NCI-H748 treated with DMSO at 0.1 percent for 48 hours (cell line): ENCODE measurements at places on chromosomes 16 and 17.

DNA sequence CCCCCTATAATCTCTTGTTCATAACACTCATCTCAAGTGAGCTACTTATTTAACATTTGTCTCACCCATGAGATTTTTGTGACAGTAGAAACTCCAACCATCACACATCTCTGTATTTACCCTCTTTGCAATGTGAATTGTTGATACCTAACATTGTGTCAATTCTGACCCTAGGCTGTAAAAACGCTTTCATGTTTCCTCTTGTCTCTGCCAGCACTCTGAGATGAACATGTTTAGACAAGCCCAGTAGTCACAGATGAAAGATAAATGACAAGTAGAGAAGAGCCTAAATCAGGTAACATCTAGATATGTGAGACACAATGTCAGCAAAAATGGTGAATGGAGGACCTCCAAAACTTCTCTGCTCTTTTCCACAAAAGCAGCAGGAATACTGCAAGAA is 1254.5 kb upstream of the GOT2 start:
- peak; percentile 85 for DNase-seq

GRCh38 chr17:77749989-77750388 is 208.5 kb upstream of the TNRC6C start:
- DNase-seq, result no peak

DNA sequence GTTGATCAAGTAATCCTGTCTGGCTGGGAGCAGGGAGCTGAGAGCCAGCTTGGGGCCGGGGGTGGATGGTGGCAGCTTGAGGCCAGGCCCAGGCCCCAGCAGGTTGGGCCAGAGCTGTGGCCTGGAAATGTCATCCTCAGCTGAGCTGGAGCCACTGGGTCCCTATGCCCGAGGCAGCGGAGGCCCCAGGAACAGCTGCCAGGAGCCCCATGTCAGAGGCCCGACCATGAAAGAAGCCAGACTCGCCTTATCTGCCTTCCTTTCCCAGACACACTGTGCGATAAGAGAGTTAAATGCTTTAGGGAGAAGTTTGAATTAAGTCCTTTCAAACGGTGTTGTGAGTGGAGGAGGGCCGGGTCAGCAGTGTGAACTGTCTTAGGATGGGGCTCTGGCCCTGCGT is 3.5 kb downstream of the SMTNL2 start:
- DNase-seq, result no peak

DNA sequence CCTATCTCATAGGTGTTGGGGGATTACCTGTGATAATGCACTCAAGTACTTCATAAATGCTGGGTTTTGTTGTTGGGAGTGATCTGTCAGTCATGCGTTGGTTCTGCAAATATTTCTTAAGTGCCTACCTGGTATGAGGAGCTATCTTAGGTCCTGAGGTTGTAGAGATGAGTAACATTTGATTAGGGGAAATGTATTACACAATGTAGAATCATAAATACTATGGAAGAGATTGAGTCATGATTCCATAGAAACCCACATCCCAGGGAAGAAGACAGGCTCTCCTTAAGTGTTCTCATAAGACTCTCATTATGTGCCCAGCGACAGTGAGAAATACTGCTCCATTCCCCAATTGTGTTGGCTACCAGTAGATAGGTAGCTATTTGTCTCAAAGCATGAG is 240.1 kb downstream of the FTO start:
- no peak for DNase-seq

DNA sequence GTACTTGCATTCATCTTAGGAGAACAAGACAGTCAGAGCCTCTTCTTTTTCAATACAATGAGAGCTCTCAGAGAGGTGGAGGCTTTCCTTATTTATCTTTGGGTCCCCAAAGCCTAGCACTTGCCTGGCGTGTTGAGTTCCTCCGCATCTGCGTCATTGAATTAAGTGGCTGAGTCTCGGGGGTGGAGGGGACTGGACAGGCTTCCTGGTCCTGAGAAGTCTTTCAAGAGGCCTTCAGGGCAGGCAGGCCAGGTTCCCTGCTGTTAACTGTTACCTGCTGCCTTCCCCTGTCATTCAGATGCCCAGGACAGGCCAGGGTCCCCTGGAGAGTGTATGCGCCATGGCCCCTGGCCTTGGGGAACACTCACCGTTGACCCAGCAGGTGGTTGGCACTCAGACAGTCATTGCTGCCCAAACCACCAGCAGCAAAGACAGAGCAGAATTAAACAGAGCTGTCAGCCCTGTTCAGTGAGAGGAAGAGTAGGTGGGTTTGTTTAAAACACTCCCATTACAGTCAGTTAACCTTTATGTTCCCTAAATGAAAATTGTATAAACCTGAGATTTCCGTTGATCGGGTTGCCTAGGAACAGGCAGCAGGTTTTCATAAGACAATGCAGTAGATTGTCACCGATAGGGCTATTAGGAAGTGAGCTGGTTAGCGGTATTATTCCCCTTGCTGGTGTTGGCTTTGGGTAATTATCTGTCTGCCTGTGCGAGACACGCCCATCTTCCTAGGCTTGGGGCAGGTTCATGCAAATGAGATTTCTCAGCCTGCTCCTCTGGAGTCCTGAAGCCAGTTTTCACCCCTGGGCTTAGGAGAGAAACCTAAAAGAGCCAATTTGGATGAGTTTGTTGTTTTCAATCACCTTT is 132.7 kb downstream of the CCDC182 start:
- DNase-seq, result peak; percentile 97

GRCh38 chr16:73670836-73671820 is 623.2 kb upstream of the ZFHX3 start:
- peak; percentile 42 for DNase-seq

DNA sequence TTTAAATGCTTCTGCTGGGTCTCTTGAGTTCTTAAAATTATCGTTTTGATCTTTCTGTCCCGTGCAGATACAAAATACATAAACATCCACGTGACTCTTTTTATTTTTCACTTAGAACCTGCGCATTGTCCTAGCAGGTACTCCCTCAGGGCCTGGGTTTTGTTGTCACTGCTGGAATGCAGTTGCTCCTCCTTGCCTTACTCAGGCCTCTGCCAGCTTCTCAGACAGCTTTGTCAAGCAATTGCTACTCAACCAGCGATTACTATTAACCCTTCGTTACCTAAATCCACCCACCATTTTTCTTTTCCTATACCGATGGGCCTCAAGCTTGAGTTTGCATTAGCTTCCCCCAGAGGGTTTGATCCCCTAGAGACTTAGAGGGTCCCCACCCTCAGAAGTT is 405.9 kb upstream of the RBFOX1 start:
- no peak for DNase-seq

DNA sequence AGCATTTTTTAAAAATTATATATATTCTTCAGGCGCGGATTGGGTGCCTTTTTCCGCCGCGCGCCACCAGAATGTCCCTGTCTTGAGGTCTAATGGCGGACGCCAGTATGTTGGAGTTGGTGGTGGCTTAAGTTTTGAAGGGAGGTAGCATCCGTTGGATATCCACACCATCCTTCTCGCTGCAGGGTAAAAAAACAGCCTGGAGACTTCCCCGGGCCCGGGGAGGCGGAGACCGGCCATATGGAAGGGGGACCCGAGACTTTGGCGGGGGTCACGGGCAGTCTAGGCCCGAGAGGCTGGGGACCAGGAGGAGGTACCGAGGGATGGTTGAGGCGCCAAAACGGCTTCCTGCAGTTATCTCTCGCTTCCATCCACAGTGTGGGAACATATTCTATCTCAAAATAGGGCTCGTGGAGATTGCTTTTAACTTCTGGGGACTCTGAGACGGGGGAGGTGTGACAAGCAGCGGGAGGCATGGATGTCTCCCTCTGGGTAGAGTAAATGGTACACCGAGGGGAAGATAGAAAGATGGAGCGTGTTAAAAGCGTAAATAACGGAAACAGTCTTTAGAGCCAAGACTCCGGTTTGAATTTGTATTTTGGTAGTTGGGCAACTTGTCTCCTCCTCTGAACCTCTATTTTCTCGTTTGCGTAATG is at the start of gene SF3B3:
Gene SF3B3, plus strand, starts transcription at position 74 of the 656 bp plus-strand sequence. CDS start 2,841 bp downstream, outside the sequence.
- DNase-seq, result peak; percentile 75

DNA sequence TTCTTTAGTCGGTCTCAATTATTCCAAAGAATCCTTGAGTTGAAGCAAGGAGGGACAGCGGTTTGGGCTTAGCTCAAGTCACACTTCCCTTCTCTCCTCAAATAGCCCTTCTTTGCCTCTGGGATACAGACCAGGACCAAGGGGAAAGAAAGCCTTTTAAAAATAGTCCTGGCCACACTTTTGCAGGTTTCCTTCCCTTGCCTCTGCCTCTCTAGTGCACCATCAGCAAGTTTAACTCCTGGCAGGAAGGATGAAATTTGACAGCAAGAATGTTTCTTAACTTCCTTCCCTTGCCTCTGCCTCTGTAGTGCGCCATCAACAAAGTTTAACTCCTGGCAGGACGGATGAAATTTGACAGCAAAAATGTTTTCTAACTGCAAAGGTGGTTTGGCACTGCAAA is 7.2 kb upstream of the G6PC1 start:
- no peak for DNase-seq

DNA sequence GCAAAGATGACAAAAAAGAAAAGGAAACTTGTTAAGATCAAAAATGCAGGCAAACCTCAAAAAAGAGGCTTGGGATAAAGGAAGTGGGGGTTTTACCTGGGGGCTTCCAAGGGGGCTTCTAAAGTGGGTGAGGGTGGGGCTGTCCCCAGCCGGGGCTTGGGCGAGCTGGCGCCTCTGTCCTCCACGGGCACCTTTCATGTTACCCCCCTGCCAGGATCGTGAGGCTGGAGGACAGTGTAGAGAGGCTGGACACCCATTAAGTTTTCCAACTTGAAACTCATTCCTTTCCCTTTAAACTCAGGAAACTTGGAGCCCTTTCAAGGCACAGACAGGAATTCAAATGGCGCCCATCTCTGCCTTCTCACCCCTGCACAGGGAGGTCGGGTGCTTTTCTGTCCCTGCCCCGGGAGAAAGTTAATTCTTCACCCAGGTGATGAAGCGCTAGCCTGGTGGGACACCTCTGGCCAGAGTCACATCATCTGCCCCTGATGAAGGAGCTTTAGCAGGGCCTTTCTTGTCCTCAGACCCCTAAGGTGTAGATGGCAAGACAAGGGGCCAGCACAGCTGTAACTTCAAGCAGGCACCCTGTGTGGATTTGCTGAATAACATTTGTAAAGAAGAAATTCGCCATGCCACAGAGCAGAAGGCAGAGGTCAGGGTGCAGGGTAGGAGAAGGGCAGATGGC is 87.3 kb downstream of the C16orf78 start:
- no peak for DNase-seq

GRCh38 chr17:82048571-82048971 is 3.0 kb downstream of the RFNG start:
- no peak for DNase-seq

GRCh38 chr17:76538941-76539570 is 788 bp upstream of the PRCD start:
- DNase-seq, result no peak

DNA sequence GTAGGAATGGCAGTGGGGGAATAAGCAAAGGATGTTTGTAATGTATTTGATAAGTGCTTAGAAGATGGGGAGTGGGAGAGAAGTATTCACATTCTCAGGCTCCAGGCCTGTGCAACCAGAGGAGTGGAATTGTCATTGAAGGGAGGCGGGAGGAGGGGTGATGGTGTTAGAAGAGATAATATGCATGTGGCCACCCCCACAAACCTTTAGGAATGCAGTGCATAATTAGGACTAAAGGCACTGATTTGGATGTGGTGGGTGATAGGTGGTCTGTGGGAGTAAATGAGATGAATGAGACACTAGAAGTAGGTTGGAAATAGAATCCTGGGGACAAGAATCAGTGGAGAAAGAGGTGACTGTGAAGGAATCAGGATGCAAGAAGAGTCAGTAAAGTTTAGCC is 27.1 kb downstream of the UTP18 start:
- no peak for DNase-seq

- no peak for DNase-seq
Measured at GRCh38 chr16:83681381-83681956, 126.3 kb upstream of the HSBP1 start.

GRCh38 chr17:82490512-82491195 is 28.9 kb upstream of the FOXK2 start:
- DNase-seq, result no peak

- DNase-seq, result no peak
Measured at GRCh38 chr17:42424991-42425610, 2.0 kb upstream of the CAVIN1 start.

- DNase-seq, result no peak
Measured at GRCh38 chr16:8594149-8594666, 3.9 kb upstream of the TMEM114 start.

DNA sequence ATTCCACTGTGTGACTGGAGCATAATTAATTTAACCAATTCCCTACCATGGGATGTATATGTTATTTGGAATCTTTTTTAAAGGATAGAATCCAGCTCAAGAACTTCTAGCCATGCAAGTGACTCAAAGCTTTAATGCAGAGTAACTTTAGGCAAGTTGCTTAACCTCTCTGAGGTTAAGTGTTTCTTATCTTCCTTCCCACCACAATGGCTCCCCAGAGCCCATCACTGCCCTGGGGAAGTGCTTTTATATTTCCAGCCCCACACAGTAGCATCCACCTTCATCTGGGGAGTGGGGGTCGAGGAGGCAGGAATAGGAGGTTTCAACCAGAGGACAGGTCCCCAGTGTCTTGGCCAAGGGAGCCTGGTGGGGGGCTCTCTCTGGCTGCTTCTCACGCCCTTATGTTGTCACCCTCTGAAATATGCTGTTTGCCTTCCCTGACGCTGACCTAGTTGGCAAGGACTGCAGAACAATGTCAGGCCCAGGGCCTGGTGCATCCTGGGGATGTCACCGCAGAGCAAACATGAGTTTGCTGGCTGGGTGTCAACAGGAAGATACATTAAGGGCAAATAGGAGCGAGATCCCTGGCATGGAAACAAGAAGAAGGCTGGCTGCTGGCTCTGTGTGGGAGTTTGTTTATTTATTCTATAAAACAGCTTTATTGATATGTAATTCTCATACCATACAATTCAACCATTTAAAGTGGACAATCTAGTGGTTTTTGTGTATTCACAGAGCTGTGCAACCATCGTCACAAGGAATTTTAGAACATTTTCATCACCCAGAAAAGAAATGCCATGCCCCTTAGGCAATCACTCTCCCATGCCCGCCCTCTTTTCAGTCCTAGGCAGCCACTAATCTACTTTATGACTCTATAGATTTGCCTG is 46.6 kb upstream of the WSB1 start:
- DNase-seq, result peak; percentile 44

DNA sequence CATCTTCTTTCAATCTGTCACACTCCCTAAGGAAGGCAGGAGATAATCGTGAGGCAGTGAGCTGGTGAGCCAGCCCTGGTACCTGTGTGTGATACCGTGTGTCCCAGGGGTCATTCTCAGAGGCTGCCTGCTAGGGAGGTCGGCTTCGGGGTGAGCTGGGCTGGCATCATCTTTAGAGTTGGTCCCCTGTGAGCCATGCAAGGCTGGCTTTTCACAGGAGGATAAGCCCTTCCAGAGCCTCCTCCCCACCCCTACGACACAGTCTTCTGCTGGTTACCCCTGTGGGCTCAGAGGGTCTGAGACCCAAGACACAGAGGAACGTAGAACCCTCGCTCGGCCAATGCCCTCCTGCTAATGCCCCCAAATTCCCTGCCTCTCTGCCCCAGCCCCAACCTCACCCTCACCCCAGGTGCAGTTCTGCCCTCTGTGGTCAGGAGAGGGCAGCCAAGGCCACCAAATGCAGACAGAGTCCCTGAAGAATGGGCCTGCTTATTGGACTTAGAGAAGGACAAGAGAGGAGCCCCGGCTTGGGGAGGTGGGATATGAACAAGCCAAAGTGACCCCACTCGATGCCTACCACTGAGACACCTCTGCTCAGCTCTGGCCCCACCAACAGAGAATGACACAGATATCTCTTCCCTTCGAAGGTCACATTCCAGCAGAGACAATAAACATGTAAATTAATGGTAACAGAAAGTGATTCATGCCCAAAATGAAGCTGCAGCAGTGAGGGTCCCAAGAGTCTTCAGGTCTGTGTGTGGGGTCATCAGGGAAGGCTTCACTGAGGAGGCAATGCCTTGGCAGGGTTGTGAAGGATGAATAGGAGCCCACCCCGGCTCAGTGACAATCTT is 80.8 kb upstream of the CCL1 start:
- DNase-seq, result peak; percentile 1

GRCh38 chr17:45146890-45147580 is 1.2 kb upstream of the HEXIM1 start:
- DNase-seq, result no peak
